ENCODE measurements at places on chromosomes 13 and 19.

- DNase-seq = no peak
Observed at GRCh38 chr13:96546463-96546862, 447.8 kb downstream of the OXGR1 start.

- DNase-seq = no peak
Observed at GRCh38 chr13:65353951-65354350, 1876.2 kb downstream of the PCDH9 start.

GRCh38 chr19:29326351-29326750 is 113.4 kb upstream of the UQCRFS1 start:
- DNase-seq = no peak

GRCh38 chr19:18760440-18761383 is 30.4 kb downstream of the COMP start:
- DNase-seq = no peak

Data from fibroblast of gingiva (primary cell).